ENCODE measurements at places on chromosomes 1 and 21. TPM values are rescaled to one million over a fixed set of nuclear protein-coding genes. Genes with fewer than 3 reads are reported as not detected.

ANKRD45 gene
- total RNA-seq, result 1.3 TPM

GRCh38 chr1:32321712-32322291, 14.2 kb downstream of the MARCKSL1 start:
- no peak for DNase-seq

- DNase-seq, result peak; percentile 75
Observed at GRCh38 chr1:1435106-1435903, at the start of gene VWA1. Gene VWA1 (plus strand): TSS chr1:1435690. CDS start chr1:1435749, 59 bp downstream.

ZBTB17 gene
- 33.6 TPM for total RNA-seq

- DNase-seq, result no peak
Observed at GRCh38 chr1:228011721-228012311, 5.0 kb downstream of the WNT3A start.

GRCh38 chr1:244409701-244410100, 42.0 kb downstream of the ADSS2 start:
- DNase-seq, result no peak

DNA sequence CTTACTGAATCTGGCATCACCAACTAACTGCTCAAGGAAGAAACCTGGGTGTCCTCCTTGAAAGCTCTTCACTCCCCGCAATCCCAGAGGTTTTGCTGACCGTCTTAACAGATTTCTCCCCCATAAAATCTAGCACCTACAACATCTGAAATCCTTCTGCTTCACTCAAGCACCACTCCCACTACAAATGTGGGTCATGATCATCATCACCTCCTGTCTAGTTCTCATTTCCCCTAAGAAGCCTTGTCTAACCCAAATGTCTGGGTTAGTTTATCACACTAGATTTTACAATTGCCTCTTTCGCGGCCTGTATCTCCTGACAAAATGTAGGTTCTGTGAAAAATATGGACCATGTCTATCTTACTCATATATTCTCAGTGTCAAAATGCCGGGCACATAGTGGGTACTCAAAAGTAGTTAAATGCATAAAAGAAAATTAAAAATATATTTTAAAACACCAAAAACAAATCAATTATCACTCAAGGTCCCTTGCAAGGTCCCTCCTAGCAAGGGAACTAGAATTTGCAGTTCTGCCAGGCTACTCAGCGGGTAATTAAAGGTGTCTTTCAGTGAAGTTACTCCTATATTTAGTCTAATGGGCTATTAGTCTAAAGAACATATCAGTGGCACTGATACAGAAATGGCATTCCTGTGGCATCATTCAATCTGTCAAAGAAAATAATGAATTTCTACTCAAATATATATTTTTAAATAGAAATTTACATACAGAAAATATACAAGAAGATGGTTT, 19.6 kb downstream of the C21orf91 start:
- DNase-seq, result no peak

GRCh38 chr1:151012684-151013471, 4.6 kb downstream of the PRUNE1 start:
- DNase-seq, result no peak

LEMD1 gene
- total RNA-seq, result 3.0 TPM

DNA sequence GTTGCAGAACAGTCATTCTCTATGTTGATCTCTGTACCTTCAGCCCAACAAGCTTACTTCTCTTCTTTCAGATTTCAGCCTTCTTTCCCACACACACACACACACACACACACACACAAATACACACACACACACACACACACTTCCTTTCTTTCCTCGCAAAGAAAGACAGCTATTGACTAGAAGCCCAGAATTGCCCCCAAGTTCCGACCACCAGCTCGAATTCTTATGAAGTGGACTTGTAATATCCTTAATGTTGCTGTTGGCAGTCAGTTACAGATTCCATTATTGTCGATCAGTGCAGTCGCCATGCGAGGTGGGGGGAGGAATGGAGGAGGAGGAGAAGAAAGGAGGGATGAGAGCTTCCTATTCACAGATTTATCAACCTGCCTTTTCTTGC, 125.5 kb downstream of the CLEC20A start:
- peak; percentile 29 for DNase-seq

TRAF3IP3 gene
- total RNA-seq, result not detected
